NCI-H460 (cell line): ENCODE measurements at places on chromosomes 3 and 15. TPM values are rescaled to one million over a fixed set of nuclear protein-coding genes. Genes with fewer than 3 reads are reported as not detected.

NDUFB4 gene
- total RNA-seq = 185 and 192 TPM in 2 replicates

CRYGS gene
- total RNA-seq = 0.46 and 2.3 TPM in 2 replicates

MOBP gene
- not detected in 2 replicates for total RNA-seq

CMTM8 gene
- 4.9 and 6.0 TPM in 2 replicates for total RNA-seq

GRM2 gene
- total RNA-seq = 0.06 and 0.15 TPM in 2 replicates

RNF7 gene
- total RNA-seq = 50.8 and 55.2 TPM in 2 replicates

FBXW12 gene
- not detected in 2 replicates for total RNA-seq

CP gene
- total RNA-seq = 6.2 TPM in 2 replicates

TRAIP gene
- 5.3 and 5.7 TPM in 2 replicates for total RNA-seq

MUC13 gene
- 0.10 and 0.26 TPM in 2 replicates for total RNA-seq

SAMMSON gene
- 0.22 TPM in 1 of 2 replicates, not detected in the other for total RNA-seq

CNTN3 gene
- total RNA-seq = 0.84 and 1.5 TPM in 2 replicates

NUP210 gene
- total RNA-seq = 48.5 and 52.6 TPM in 2 replicates

RETNLB gene
- not detected in 2 replicates for total RNA-seq

SYNPR gene
- total RNA-seq = not detected in 2 replicates

GOLGA8J gene
- not detected in 2 replicates for total RNA-seq

IGDCC3 gene
- not detected in 2 replicates for total RNA-seq

SAXO2 gene
- total RNA-seq = 1.9 TPM in 1 of 2 replicates, not detected in the other

TMEM115 gene
- 27.7 and 31.7 TPM in 2 replicates for total RNA-seq

NR2E3 gene
- total RNA-seq = 0.23 and 0.37 TPM in 2 replicates

FOXB1 gene
- total RNA-seq = 0.05 and 0.09 TPM in 2 replicates

ISY1 gene
- 21.6 TPM in 2 replicates for total RNA-seq

DCLK3 gene
- not detected in 2 replicates for total RNA-seq

SPINK8 gene
- total RNA-seq = not detected in 2 replicates

GXYLT2 gene
- 4.3 and 6.5 TPM in 2 replicates for total RNA-seq

SI gene
- not detected in 2 replicates for total RNA-seq

GOLGA6L10 gene
- total RNA-seq = 0.75 and 2.2 TPM in 2 replicates

LINGO1 gene
- total RNA-seq = 0.14 and 0.52 TPM in 2 replicates

ADGRG7 gene
- total RNA-seq = not detected in 2 replicates

C3orf85 gene
- total RNA-seq = not detected in 2 replicates

SNX22 gene
- 0.09 and 0.42 TPM in 2 replicates for total RNA-seq

FMN1 gene
- total RNA-seq = 0.89 and 1.4 TPM in 2 replicates

NLGN1 gene
- 8.8 and 10.7 TPM in 2 replicates for total RNA-seq

HTR3E gene
- not detected in 2 replicates for total RNA-seq

ANKUB1 gene
- not detected in 2 replicates for total RNA-seq

RBP2 gene
- not detected in 2 replicates for total RNA-seq

BNC1 gene
- not detected in 2 replicates for total RNA-seq

CACNA2D2 gene
- total RNA-seq = 0.02 and 0.06 TPM in 2 replicates

CPB1 gene
- total RNA-seq = not detected in 2 replicates

CPA3 gene
- total RNA-seq = not detected in 2 replicates

DAZL gene
- 1.8 TPM in 2 replicates for total RNA-seq

TF gene
- total RNA-seq = under 0.01 TPM in 1 of 2 replicates, not detected in the other

TJP1 gene
- 65.6 and 67.7 TPM in 2 replicates for total RNA-seq

LMAN1L gene
- total RNA-seq = not detected in 2 replicates

RRP9 gene
- 29.7 and 32.2 TPM in 2 replicates for total RNA-seq

SMCO1 gene
- not detected in 2 replicates for total RNA-seq

CADPS gene
- not detected in 2 replicates for total RNA-seq

AQP9 gene
- not detected in 2 replicates for total RNA-seq

PDZRN3 gene
- total RNA-seq = 0.05 TPM in 1 of 2 replicates, not detected in the other

SCN5A gene
- 0.06 and 0.10 TPM in 2 replicates for total RNA-seq

PTPRG gene
- 24.9 and 25.5 TPM in 2 replicates for total RNA-seq

REC114 gene
- total RNA-seq = not detected in 2 replicates

GOLGA8K gene
- 0.17 and 0.87 TPM in 2 replicates for total RNA-seq

ALPK3 gene
- 0.05 and 0.06 TPM in 2 replicates for total RNA-seq

MYZAP gene
- not detected in 2 replicates for total RNA-seq

MEGF11 gene
- total RNA-seq = 0.40 and 0.89 TPM in 2 replicates
